Left colon (tissue), 2 donors: ENCODE measurements at places on chromosomes 11 and 22. TPM values are rescaled to one million over a fixed set of nuclear protein-coding genes. Genes with fewer than 3 reads are reported as not detected.
A peak's percentile ranks its signal among the peaks of the same experiment; 100 is the strongest.

AIFM3 gene
- total RNA-seq, result 126 TPM

DNA sequence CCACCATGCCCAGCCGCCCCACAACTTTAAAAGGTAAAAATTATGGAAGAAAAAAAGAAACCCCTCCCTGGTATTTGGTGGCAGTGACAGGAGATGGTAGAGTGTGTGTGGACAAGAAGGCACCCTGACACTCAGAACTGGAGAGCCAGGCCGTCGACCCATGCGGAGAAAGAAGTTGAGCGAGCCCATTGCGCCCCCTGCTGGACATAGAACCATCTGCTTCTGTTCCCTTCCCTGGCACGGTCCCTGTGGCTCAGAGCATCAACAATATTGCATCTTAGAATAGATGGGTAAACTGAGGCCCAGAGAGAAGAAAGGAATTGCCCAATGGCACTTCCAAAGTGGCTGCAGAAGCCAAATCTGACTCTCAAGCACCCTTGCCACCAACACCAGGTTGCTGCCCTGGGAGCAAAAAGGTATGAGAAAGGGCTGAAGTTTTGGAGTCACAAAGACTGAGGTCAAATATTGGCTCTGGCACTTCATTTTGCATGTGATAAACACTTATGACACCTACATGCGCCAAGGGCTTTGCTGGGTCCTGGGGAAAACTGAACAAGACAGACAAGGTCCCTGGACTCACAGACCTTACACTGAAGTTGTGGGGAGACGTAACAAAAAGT lies 8.6 kb downstream of the MRPL11 start:
- peak; percentile 51 for DNase-seq

DNA sequence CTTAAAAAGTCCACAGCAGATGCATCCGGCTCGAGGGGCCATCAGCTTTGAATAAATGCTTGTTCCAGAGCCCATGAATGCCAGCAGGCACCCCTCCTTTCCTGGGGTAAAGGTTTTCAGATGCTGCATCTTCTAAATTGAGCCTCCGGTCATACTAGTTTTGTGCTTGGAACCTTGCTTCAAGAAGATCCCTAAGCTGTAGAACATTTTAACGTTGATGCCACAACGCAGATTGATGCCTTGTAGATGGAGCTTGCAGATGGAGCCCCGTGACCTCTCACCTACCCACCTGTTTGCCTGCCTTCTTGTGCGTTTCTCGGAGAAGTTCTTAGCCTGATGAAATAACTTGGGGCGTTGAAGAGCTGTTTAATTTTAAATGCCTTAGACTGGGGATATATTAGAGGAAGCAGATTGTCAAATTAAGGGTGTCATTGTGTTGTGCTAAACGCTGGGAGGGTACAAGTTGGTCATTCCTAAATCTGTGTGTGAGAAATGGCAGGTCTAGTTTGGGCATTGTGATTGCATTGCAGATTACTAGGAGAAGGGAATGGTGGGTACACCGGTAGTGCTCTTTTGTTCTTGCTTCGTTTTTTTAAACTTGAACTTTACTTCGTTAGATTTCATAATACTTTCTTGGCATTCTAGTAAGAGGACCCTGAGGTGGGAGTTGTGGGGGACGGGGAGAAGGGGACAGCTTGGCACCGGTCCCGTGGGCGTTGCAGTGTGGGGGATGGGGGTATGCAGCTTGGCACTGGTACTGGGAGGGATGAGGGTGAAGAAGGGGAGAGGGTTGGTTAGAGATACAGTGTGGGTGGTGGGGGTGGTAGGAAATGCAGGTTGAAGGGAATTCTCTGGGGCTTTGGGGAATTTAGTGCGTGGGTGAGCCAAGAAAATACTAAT lies 1.9 kb downstream of the NEAT1 start:
- peak; percentile 62 for DNase-seq

MRGPRF gene
- total RNA-seq, result 25.2 TPM

DNA sequence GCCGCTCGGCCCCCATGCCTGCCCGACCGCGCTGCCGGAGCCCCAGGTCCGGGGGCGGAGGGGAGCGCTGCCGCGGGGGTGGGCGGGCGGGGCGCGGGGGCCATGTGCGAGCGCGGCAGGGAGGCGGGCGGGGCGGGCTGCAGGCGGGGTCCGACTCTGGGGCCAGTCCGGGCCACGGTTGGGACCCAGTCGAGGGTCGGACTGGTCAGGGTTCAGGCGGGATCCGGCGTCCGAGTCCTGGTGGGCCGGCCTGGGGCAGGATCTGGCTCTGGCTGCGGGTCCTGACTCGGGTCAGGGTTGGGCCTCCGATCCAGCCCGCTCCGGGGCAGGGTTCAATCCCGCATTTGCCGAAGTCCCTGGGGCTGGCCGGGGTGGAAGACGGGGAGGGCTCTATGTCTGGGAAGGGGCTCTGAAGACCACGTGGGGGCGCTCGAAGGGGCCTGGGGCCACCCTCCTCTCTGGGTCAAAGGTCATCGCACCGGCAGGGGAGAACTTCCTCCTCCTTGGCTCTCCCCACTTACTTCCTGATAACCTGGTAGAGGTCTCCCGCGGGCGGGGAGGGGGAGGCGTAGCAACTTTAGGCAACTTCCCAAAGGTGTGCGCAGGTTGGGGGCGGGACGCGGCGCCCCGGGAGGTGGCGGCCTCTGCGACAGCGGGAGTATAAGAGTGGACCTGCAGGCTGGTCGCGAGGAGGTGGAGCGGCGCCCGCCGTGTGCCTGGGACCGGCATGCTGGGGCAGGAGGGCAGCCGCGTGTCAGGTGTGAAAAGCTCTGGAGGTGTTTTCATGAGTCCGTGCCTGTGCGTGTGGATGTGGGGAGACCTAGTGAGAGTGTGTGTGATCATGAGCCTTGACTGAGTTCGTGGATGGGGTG lies 603 bp downstream of the ESRRA start:
- DNase-seq, result peak; percentile 90

GRCh38 chr22:31144223-31144622 lies 3.9 kb upstream of the PLA2G3 start:
- no peak for DNase-seq

DNA sequence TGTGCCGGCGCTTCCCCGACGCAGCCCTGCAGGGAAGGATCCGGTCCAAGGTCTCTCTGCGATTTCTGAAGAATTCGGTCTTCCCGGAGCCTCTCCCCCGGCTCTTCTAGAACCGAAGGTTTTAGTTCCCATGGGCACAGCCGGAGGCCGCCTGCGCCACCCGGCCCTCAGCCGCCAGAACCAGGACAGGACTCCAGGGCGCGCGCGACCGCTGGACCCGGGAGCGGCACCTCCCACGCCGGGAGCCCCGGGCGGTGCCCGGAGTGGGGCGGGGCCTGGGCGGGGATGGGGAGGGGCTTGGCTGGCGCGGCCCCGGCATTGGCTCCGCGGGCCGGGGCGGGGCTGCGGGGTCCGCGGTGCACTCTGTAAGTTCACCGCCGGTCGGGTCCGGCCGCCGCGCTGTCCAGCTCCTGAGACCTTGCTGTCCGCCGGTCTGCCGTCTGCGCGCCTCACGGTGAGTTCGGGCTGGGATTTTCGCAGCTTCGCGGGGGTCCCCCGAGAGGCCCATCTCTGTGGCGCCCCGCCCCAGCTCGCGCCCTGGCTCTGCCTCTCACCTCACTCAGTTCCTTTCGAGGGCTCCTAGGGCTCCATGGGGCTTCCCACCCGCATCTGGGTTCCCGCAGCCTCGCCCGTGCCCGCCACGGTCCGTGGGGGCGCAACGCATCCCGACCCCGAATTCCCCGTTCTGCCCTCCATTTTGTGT lies at the start of gene CDC42EP2:
Gene CDC42EP2, plus strand, starts transcription at position 366 of the 703 bp plus-strand sequence. CDS start 6,033 bp downstream, outside the sequence.
- DNase-seq, result peak; percentile 84

- DNase-seq, result no peak
Measured at GRCh38 chr22:49999946-50000586, 12.5 kb downstream of the IL17REL start.

DNA sequence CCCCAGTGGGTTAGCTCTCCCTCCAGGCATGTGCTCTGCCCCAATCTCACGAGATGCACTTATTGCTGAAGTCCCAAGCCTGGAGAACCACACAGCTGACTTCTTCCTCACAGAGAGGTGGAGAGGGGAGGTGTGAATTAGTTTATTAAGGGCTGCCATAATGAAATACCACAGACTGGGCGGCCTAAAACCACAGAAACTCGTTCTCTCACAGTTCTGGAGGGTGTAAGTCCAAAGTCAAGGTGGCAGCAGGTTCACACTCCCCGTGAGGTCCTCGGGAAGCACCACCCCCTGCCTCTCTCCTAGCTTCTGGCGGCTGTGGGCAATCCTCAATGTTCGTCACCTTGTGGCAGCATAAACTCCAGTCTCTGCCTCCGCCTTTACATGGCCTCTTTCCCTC lies 39.3 kb downstream of the TECTA start:
- no peak for DNase-seq

GRCh38 chr11:76348348-76348747 lies 32.6 kb downstream of the THAP12 start:
- DNase-seq, result no peak

GRCh38 chr22:24806663-24807001 lies 621 bp downstream of the SGSM1 start:
- DNase-seq, result no peak

GRCh38 chr11:35235936-35236666 lies 97.1 kb downstream of the CD44 start:
- DNase-seq, result peak; percentile 79

GRCh38 chr11:31826536-31827438 lies 15.7 kb upstream of the PAX6 start:
- DNase-seq, result no peak

THOC5 gene
- 21.1 TPM for total RNA-seq

DNA sequence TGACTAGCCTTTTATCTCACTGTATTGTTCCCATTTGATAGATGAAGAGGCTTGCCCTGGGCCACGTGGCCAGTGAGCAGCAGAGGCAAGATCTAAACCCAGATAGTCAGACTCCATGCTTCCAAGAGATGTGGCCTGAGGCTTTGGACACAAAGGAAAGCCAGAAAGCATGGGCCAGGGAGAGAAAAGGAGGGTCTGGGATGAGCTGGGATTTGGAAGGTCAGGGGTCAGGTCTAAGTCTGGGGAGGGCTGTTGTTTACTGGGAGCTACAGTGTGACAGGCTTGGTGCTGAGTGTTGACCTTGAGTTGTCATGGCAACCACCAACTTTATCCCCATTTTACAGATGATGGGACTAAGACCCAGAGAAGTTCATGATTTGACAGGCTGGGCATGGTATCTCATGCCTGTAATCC lies 2.1 kb downstream of the SLC35E4 start:
- DNase-seq, result no peak

CASP5 gene
- 31.1 TPM for total RNA-seq

LMO2 gene
- 9.0 TPM for total RNA-seq

GRCh38 chr11:45897556-45897955 lies 9.5 kb downstream of the FREY1 start:
- no peak for DNase-seq

LGALS12 gene
- 0.36 TPM for total RNA-seq

- DNase-seq, result no peak
Measured at GRCh38 chr11:61837411-61838005, 9.4 kb downstream of the FADS2 start.

GRCh38 chr11:47010179-47010578 lies 73.6 kb downstream of the CSTPP1 start:
- no peak for DNase-seq

VPREB1 gene
- not detected for total RNA-seq

CRYBB2 gene
- 0.67 TPM for total RNA-seq

DNA sequence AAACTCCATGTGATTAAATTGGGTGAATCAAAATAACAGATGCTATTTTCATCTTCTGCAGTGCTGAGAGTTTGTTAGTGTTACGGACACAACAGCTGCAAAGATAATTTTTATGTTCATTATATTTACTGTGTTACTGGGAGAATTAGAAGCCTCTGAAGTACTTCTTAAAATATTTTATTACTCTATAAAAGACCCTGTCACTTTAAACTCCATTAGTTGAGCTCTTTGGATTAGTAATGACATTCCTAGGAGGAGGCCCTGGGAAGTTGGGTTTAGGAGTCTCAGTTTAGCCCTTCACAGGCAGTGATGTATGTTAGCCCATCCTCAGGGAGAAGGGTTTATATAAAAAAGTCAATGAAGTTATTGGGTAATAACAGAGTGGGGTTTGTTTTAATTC lies 596.7 kb downstream of the JRKL start:
- no peak for DNase-seq

MMP13 gene
- total RNA-seq, result not detected

KLHDC7B gene
- total RNA-seq, result 0.17 TPM

ZNF215 gene
- total RNA-seq, result 5.6 TPM

DNA sequence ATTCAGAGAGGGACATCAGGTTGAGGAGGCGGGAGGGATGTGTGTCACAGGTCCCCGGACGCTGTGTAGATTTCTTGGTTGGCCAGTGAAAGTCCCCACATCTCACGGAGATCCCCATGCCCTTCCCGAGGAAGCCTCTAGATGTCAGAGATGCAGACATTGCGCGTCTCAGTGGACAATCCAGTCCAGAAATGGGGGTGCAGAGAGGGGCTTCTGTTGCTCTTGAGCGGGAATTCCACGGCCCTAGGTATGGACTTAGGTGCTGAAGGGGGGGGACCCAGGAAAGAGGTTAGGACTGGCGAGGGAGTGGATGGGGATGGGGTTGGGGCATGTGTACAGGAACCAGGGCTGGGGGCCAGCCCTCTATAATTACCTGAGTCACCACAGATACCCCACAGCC lies 7.0 kb downstream of the THY1 start:
- DNase-seq, result no peak

ANKRD49 gene
- 13.8 TPM for total RNA-seq

- no peak for DNase-seq
Measured at GRCh38 chr11:59415111-59415510, 11.1 kb downstream of the OR5A2 start.

INPP5J gene
- total RNA-seq, result 34.4 TPM

- no peak for DNase-seq
Measured at GRCh38 chr22:23695571-23696325, 4.9 kb downstream of the RGL4 start.

DNA sequence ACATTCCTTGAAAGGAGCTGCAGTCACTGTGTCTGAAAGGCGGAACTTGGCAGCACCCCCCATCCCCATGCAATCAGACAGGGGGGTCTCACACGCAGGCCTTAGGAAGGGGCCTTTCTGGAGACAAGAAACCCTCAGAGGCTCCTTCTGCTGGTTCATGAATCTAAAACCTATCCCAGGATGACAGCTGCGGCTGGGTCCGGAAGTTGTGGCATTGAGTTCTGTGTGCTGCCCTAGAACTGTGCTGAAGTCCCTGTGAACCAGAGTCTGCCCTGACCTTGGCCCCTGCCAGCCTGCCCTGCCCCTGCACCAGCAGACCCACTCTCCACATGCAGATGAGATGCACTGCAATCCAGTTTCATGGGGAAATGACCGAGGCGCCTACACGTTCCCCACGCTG lies 268.0 kb downstream of the CTTN start:
- DNase-seq, result no peak

ST14 gene
- total RNA-seq, result 535 TPM

GRCh38 chr11:28819741-28820140 lies 711.6 kb downstream of the METTL15 start:
- no peak for DNase-seq

DNA sequence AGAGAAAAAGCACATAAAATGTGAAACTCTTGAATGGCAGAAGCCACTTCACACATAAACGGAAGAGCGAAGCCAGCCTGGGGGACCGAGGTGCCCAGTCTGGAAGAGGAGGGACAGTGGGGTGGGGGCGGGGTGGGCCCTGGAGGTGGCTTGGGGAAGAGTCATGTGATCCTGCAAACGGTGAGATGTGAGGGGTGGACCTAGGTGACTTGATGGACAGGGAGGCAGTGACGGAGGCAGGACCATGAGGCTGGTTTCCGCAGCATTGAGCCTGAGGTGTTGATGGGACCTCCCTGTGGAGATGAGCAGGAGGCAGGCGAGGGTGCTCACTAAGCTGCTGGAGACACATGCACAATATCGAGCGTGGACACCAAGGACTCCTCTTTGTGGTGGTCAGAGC lies 16.8 kb downstream of the ZDHHC24 start:
- DNase-seq, result no peak
